ENCODE measurements at places on chromosomes 12 and 14.

DNA sequence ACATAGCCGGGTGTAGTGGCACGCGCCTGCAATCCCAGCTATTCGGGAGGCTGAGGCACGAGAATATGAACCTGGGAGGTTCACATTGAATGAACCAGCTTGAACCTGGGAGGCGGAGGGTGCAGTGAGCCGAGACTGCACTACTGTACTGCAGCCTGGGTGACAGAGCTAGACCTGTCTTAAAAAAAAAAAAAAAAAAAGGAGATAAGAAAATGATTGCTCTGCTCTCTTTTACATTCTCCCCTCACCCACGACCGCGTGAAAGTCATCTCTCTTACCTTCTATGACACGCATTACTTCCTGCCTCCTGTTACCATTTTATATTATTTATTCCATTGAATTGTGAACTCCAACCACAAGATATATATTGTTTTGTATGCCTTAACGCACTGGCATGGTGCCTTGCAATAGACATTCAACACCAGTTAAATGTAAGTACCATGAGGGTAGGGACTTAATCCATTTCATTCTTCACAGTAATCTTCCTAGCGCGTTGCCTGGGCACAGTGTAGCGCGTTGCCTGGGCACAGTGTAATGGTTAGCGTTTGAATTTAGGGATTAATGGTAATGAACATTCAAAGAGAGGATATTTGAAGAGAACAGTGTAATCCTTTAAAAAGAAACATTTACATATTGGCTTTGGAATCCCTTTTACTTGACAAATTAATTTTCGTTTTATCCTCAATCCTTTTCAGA, 2.7 kb downstream of the RAP1B start:
- no peak for DNase-seq

- DNase-seq: no peak
These were observed 290.2 kb upstream of the FLRT2 start for GRCh38 chr14:85239791-85240190.

GRCh38 chr14:92982956-92983355, 60.0 kb downstream of the CHGA start:
- no peak for DNase-seq

DNA sequence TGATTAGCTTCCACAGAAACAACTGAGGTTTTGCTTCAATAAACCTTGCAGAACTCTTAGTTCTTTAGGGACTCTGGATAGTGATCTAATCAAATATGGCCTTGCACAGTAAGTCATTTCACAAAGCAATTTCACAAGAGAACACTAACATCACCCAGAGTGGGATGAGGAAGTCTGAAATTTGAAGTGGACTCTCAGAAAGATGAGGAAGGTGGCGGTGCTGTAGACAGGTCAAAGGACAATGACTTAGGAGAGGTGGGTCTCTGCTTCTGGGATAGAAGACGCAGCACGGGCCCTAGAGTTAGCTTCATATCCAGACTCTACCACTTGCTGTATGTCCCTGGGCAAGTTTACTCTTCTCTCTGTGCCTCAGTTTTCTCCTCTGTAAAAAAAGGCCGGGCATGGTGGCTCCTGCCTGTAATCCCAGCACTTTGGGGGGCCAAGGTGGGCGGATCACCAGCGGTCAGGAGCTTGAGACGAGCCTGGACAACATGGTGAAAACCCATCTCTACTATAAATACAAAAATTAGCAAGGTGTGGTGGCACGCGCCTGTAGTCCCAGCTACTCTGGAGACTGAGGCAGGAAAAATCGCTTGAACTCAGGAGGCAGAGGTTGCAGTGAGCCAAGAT, 18.9 kb downstream of the FOS start:
- DNase-seq: no peak

GRCh38 chr12:53793221-53793620, 41.4 kb upstream of the CISTR start:
- no peak for DNase-seq

DNA sequence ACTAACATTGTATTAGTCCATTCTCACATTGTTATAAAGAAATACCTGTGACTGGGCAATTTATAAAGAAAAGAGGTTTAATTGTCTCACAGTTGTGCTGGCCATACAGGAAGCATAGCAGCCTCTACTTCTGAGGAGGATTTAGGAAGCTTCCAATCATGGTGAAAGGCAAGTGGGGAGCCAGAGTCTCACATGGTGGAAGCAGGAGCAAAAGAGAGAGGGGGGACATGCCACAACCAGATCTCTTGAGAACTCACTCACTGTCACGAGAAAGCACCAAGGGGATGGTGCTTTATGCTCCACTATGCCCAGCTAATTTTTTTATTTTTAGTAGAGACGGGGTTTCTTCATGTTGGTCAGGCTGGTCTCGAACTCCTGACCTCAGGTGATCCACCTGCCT, 13.3 kb downstream of the OS9 start:
- no peak for DNase-seq

DNA sequence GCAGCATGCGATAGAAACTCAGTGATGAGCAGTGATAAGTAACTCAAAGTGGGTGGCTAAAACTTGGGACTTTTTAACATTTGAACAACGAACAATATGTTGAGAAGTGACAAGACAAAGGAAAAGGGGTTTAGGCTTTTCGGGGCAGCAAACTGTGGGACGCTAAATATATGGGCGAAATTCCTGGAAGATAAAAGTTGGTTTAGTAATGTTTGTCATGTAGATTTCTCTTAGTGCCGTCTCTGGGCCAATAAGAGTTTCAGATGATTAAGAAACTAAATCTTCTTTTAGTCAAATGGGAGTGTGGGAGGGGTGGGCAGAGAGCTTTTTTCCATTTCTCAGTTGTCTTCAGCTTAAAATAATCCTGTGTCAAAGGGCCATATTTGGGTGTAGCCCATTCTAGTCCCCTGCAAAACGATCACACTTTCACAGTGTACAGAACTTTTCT, 41.7 kb upstream of the FUT8 start:
- no peak for DNase-seq

DNA sequence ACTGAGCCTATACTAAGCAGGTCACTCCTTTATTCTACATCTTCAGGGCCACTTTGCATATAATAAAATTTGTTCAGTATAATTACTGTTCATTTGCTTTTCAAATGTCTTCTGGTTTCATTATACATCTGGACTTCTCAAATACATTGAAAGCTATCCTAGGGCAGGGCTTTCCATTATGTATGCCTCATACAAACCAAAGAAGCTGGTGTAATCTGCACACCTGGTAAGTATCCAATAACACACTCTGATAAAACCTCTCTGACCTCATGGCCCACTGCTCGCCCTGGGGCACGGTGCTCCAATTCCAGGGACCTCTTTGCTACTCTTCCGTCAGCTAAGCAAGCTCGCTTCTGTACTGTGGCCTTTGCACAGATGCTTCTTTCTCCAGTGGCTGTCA, 21.9 kb upstream of the ISM2 start:
- DNase-seq: no peak

DNA sequence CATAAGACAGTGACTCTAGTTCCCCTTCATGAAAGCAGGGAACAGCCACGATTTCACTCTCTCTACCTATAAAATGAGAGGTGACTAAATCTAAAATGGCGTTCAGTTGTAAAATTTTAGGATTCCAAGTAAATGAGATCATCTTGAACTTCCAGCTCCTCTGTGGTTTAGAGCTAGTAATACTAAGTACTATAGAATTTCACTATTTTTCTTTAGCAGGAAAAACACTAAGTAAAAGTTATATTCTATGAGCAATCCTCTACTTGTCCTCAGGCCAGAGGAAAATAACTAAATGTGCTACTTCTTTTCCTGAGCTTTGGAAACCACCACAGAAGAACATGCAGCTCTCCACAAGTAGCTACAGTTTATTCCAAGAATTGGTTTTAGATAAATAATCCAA, 55.6 kb downstream of the NIN start:
- DNase-seq: no peak

DNA sequence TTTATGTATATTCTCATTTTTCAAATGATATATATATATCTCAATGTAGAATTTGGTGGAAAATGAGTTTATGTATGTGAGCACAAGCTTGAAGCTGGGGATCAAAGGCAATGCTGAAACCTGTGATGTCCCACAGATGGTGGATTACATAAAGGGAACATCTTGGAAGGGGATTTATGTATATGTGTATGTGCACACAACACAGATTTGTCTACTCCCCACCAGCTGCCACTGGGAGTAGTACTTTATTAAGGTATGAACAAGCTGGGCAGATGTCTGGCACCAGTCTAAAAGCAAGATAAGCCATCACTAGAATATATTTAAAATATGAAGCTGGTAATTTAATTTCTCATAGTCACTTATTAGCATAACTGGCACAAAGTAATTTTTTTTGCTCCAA, 895.6 kb downstream of the SLC6A15 start:
- no peak for DNase-seq

Data from DMS79 (cell line).